ENCODE measurements at places on chromosomes 5 and 9.

GRCh38 chr5:15992918-15993317 is 186.7 kb downstream of the MARCHF11 start:
- no peak for DNase-seq

DNA sequence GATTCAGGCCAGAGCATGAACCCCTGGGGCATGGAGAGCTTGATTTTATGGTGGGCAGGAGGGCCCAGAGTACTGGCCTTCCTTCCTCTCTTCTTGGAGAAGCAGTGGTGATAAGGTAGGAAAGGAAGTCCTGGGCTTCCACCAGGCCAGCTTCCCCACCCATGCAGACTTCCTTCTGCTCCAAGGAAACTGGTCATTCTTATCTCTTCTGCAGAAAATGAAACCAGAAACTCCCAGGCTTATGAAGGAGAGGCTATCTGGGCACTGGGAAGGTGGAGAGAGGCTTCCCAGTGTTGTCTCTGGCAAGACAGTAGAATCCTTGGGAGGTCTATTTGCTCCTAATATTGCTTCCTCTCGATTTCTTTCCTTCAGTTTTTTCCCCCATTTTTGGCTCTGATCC is 110.5 kb upstream of the EQTN start:
- no peak for DNase-seq

- no peak for DNase-seq
Measured at GRCh38 chr5:168939156-168939800, 360.1 kb upstream of the PANK3 start.

DNA sequence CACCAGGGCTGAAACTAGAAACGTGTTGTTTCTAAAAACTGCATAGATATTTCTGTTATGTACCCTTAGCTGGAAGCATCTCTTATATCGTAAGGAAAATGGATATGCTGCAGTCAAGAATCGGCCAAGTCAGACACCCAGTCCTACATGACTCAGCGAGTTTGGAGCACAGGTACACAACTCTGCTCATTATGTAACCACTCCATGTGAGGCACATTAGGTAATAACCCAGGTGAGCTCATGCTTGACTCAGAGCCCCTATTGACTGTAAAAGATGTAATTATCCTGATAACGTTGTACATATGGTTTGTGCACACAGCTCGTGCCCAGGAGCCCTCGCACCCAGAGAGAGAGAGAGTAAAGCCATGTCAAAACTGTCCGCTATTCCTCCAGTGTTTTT is 593.7 kb upstream of the ACO1 start:
- no peak for DNase-seq

DNA sequence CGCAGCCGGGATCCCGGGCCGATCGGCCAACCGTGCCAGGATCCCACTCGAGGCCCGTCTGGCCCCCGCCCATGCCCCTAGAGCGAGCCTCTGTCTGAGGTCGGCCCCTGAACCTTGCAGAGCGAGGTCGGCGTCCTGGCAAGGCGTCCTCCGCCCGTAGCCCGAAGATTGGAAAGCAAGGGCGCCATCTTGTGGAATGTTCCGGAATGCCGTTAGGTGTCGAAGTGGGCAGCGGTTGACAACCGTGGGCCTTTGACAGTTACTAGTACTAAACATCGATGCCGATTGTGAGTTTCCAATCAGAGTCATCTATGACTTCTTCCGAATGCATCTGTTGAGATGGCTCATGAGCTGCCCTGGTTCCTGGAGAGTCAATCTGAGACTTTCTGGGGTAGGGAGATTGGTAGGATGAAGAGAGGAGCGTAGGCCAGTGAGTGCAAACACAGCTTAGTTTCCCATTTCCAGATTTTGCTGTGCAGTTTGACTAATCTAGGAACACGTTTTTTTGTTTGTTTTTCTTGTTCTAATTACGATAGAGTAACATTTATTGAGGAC is 923 bp upstream of the PLK2 start:
- no peak for DNase-seq
